ENCODE measurements at places on chromosomes 11 and 22.

DNA sequence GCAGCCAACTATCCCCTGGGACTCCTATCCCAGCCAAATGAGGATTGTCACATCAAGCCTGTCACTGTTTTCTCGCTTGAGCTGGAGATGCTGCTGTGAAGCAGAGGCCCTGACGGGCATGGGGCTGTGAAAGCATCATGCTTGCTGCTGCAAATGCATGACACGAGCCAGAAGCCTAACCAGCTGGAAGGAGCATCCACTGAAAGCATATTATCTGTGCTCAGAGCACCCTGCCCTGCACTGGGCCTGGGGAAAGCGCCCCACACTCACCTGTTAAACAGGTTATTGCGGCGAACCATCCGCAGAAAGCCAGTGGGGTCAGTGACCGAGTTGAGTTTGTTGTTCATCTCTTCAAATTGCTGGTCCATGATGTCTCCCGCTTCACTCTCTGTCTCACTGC is 110.9 kb upstream of the PITPNB start:
- no peak overlapping the region for H3K4me3 ChIP-seq
- peaks cover 21% of the 10 kb centered on the region for H3K27me3 ChIP-seq
- H3K4me1 ChIP-seq = no peaks in the 10 kb centered on the region
- no peak overlapping the region for H3K27ac ChIP-seq

GRCh38 chr11:20762980-20763379 is 93.6 kb downstream of the NELL1 start:
- DNase-seq = no peak
- no peaks in the 10 kb centered on the region for H3K4me1 ChIP-seq

- peaks cover 16% of the 10 kb centered on the region for H3K36me3 ChIP-seq
- H3K4me3 ChIP-seq = peak within 1 kb of the TSS; percentile 93
- no peaks in the 10 kb centered on the region for H3K27me3 ChIP-seq
- peak; percentile 95 for DNase-seq
- H3K4me1 ChIP-seq = peaks cover 35% of the 10 kb centered on the region
Observed at GRCh38 chr22:23893945-23894709, at the start of gene MIF. Gene MIF (plus strand): TSS chr22:23894383. CDS start chr22:23894475, 92 bp downstream.

- H3K36me3 ChIP-seq = peaks cover 3% of the 10 kb centered on the region
- H3K27ac ChIP-seq = no peak overlapping the region
- H3K27me3 ChIP-seq = peaks cover 16% of the 10 kb centered on the region
- no peak overlapping the region for H3K4me3 ChIP-seq
- no peaks in the 10 kb centered on the region for H3K4me1 ChIP-seq
Observed at GRCh38 chr11:14223636-14224288, 135.2 kb downstream of the RRAS2 start.

GRCh38 chr22:49519117-49519737 is 308.4 kb downstream of the BRD1 start:
- DNase-seq = no peak
- no peak overlapping the region for H3K27ac ChIP-seq
- H3K4me3 ChIP-seq = no peak overlapping the region
- H3K4me1 ChIP-seq = no peaks in the 10 kb centered on the region

- no peaks in the 10 kb centered on the region for H3K36me3 ChIP-seq
- peaks cover 24% of the 10 kb centered on the region for H3K27me3 ChIP-seq
- no peaks in the 10 kb centered on the region for H3K4me1 ChIP-seq
- no peak for DNase-seq
Observed at GRCh38 chr22:27311698-27312550, 489.6 kb downstream of the MN1 start.

- no peak overlapping the region for H3K27ac ChIP-seq
- peaks cover 2% of the 10 kb centered on the region for H3K36me3 ChIP-seq
- H3K4me3 ChIP-seq = no peak overlapping the region
- no peaks in the 10 kb centered on the region for H3K4me1 ChIP-seq
- no peak for DNase-seq
- peaks cover 19% of the 10 kb centered on the region for H3K27me3 ChIP-seq
Observed at GRCh38 chr22:43832393-43833265, 20.5 kb upstream of the EFCAB6 start.

- H3K4me1 ChIP-seq = no peaks in the 10 kb centered on the region
- H3K27me3 ChIP-seq = peaks cover 12% of the 10 kb centered on the region
Observed at GRCh38 chr22:45262195-45262930, 21.7 kb upstream of the KIAA0930 start.

DNA sequence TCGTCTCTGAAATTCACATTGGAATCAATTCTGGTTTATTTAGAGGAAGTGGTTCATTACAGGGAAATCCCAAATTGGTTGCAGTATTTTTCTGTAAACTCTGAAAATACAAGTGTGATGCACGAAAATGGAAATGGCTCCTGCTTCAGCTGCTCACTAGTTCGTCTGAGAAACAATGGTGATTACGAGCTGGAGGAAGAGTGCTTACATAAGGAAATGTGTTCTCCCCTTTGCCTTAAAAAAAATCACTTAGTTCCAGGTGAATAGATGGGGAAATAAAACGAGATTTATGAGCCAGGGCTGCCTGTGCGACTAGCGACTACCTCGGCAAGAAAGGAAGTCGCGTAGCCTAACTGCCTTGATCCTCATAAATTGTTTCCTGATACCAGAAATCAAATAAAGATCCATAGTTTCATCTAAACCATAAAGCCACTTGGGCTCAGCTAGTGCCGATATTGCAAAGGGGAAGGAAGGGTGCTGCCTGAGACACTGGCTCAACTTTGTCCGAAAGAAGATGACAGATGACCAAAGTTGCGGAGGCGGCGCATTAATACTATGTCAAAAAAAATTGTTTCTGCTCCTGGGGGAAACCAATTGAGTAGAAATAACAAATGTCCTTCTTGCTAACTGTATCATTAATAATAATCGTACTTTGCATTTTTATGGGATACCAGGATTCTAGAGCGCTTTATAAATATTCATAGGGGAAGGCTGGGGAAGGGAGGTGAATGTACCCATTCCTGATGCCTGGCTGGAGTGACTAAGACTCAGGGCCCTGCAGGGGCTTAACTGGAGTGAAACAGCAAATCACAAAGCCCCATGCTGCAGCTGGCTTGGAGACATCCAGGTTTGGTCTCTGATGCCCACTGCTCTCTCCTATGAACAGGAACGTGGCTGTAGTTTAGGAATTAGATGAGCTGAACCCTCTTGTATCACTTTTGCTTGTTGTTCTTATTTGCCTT is 185.7 kb downstream of the BLID start:
- no peak overlapping the region for H3K4me3 ChIP-seq
- no peak overlapping the region for H3K27ac ChIP-seq
- peaks cover 20% of the 10 kb centered on the region for H3K27me3 ChIP-seq
- no peak for DNase-seq

- no peak for DNase-seq
- no peak overlapping the region for H3K27ac ChIP-seq
- no peak overlapping the region for H3K4me3 ChIP-seq
- H3K4me1 ChIP-seq = no peaks in the 10 kb centered on the region
Observed at GRCh38 chr11:1202154-1202775, 20.6 kb upstream of the MUC5B start.

- no peak for DNase-seq
Observed at GRCh38 chr11:61969838-61970662, 2.6 kb upstream of the FTH1 start.

- DNase-seq = no peak
- no peak overlapping the region for H3K27ac ChIP-seq
- no peaks in the 10 kb centered on the region for H3K4me1 ChIP-seq
Observed at GRCh38 chr22:49093192-49093880, 734.3 kb downstream of the BRD1 start.

- H3K27ac ChIP-seq = no peak overlapping the region
- DNase-seq = no peak
- no peak overlapping the region for H3K4me3 ChIP-seq
- no peaks in the 10 kb centered on the region for H3K4me1 ChIP-seq
- H3K27me3 ChIP-seq = no peaks in the 10 kb centered on the region
Observed at GRCh38 chr11:15801126-15801525, 555.2 kb downstream of the SOX6 start.

GRCh38 chr11:118957549-118957948 is 1.5 kb downstream of the UPK2 start:
- H3K27ac ChIP-seq = no peak overlapping the region
- H3K27me3 ChIP-seq = peaks cover 31% of the 10 kb centered on the region
- no peak overlapping the region for H3K4me3 ChIP-seq
- peaks cover 4% of the 10 kb centered on the region for H3K4me1 ChIP-seq

DNA sequence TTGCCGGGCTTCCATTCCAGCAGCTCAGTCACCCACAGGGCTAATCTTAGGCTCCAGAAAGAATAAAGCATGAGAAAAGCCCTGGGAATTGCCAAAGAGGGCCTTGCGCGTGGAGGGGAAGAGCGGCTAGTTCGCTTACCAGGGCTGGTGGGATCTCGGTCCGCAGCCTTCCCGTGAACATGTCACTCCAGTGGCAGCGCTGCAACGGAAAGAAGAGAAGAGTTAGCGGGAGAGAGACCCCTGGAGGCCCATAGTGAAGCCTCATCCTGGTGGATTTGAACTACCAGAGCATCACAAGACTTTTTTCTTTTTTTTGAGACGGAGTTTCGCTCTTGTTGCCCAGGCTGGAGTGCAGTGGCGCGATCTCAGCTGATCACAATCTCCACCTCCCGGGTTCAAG is 18.0 kb downstream of the RANGAP1 start:
- no peak overlapping the region for H3K4me3 ChIP-seq
- peaks cover 62% of the 10 kb centered on the region for H3K36me3 ChIP-seq
- H3K27ac ChIP-seq = no peak overlapping the region

- no peaks in the 10 kb centered on the region for H3K4me1 ChIP-seq
- no peak overlapping the region for H3K27ac ChIP-seq
- peaks cover 68% of the 10 kb centered on the region for H3K27me3 ChIP-seq
- no peak for DNase-seq
Observed at GRCh38 chr22:32700191-32700882, 101.2 kb upstream of the TIMP3 start.

GRCh38 chr22:38874529-38875222 is 2.7 kb upstream of the CBX6 start:
- no peak for DNase-seq
- peaks cover 30% of the 10 kb centered on the region for H3K4me1 ChIP-seq
- no peak overlapping the region for H3K4me3 ChIP-seq
- no peaks in the 10 kb centered on the region for H3K27me3 ChIP-seq
- H3K27ac ChIP-seq = peak overlapping the region; percentile 79
- peaks cover 19% of the 10 kb centered on the region for H3K36me3 ChIP-seq

GRCh38 chr22:40524392-40525249 is 111.9 kb downstream of the MRTFA start:
- peaks cover 8% of the 10 kb centered on the region for H3K4me1 ChIP-seq
- DNase-seq = no peak
- no peak overlapping the region for H3K4me3 ChIP-seq
- H3K27ac ChIP-seq = no peak overlapping the region

- no peak overlapping the region for H3K27ac ChIP-seq
- H3K27me3 ChIP-seq = peaks cover 6% of the 10 kb centered on the region
- no peaks in the 10 kb centered on the region for H3K4me1 ChIP-seq
- H3K36me3 ChIP-seq = no peaks in the 10 kb centered on the region
Observed at GRCh38 chr22:44309137-44309536, 3.6 kb downstream of the SHISAL1 start.

DNA sequence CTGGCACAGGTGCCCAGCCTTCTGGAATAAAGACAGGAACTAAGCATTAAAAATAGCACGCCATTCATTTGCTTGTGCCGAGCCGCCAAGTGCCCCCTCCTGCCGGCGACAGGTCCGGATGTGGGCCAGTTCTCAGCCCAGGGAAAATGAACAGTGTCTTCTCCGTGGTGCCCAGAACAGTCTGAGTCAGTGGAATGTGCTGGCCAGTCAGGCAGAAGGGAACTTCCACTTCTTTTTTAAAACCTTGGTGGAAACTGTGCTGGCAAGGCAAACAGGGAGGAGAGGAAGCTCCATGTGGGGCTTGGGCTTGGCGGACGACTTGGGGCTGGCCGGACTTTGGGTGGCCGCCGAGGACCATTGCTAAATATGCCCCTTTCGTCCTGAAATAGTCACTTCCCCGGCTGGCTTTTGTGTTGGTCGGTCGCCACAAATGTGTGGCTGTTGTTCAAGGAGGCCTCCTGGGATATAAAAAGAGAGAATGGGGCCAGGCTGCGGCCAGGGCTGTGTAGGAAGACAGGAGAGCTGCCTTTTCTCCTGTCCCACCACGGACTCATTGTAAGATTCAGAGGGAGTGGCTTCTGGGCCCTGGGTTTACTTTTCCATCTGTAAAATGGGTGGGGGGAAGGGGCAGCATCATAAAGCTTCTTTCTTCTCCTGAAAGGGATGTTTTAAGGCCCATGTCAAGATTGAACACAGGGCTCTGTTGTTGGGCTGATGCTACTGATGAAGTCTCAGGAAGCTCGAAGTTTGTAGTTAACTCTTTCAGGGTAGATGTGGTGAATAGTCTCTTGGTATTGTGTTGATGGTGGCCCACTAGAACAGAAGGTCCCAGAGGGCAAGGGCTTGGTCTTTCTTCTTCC is 101.0 kb downstream of the PTPRJ start:
- DNase-seq = no peak
- H3K27me3 ChIP-seq = no peaks in the 10 kb centered on the region
- peaks cover 64% of the 10 kb centered on the region for H3K4me1 ChIP-seq
- H3K36me3 ChIP-seq = peaks cover 16% of the 10 kb centered on the region
- H3K4me3 ChIP-seq = no peak overlapping the region

DNA sequence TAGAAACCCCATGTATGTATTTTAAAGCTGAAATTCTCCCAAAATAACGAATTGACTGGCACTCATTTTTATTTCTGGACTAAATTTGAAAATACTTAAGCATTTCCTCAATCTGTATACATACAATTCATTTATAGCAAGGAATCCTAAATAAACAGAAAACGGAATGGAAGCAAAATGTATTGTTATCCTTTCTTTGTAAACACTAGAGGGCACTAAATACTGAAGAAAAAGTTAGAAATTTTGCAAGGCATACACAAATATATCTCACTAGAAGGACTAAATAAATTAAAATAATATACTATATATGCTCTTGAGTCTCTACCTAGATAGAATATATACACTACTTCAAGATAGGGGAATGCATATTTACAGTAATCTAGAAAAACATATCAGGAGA is 23.1 kb upstream of the ANO5 start:
- no peak overlapping the region for H3K4me3 ChIP-seq
- no peak for DNase-seq
- H3K27me3 ChIP-seq = no peaks in the 10 kb centered on the region
- H3K4me1 ChIP-seq = no peaks in the 10 kb centered on the region

GRCh38 chr11:61056981-61057380 is 45.3 kb upstream of the CD5 start:
- H3K4me1 ChIP-seq = peaks cover 38% of the 10 kb centered on the region
- DNase-seq = no peak
- H3K27me3 ChIP-seq = no peaks in the 10 kb centered on the region
- no peak overlapping the region for H3K4me3 ChIP-seq

GRCh38 chr11:117426297-117426685 is 98.6 kb downstream of the CEP164 start:
- H3K27me3 ChIP-seq = peaks cover 25% of the 10 kb centered on the region
- no peak overlapping the region for H3K4me3 ChIP-seq
- H3K4me1 ChIP-seq = peaks cover 12% of the 10 kb centered on the region
- no peaks in the 10 kb centered on the region for H3K36me3 ChIP-seq
- peak; percentile 58 for DNase-seq
